ENCODE measurements at places on chromosomes 6 and 20.

- no peak for DNase-seq
These were observed 294.2 kb upstream of the JARID2 start for GRCh38 chr6:14951704-14952103.

- no peak for DNase-seq
These were observed 64.9 kb downstream of the C6orf58 start for GRCh38 chr6:127641905-127642304.

- no peak for DNase-seq
These were observed 101.9 kb upstream of the NAA20 start for GRCh38 chr20:19915111-19915798.

- DNase-seq: no peak
These were observed 32.8 kb downstream of the TNXB start for GRCh38 chr6:32076321-32076809.

GRCh38 chr6:111423960-111424846, 58.8 kb downstream of the REV3L start:
- no peak for DNase-seq

All from activated naive CD4-positive, alpha-beta T cell treated with Interleukin-2 at 50 U/mL for 16 hours (primary cell).